ENCODE measurements at places on chromosomes 5 and 9.

DNA sequence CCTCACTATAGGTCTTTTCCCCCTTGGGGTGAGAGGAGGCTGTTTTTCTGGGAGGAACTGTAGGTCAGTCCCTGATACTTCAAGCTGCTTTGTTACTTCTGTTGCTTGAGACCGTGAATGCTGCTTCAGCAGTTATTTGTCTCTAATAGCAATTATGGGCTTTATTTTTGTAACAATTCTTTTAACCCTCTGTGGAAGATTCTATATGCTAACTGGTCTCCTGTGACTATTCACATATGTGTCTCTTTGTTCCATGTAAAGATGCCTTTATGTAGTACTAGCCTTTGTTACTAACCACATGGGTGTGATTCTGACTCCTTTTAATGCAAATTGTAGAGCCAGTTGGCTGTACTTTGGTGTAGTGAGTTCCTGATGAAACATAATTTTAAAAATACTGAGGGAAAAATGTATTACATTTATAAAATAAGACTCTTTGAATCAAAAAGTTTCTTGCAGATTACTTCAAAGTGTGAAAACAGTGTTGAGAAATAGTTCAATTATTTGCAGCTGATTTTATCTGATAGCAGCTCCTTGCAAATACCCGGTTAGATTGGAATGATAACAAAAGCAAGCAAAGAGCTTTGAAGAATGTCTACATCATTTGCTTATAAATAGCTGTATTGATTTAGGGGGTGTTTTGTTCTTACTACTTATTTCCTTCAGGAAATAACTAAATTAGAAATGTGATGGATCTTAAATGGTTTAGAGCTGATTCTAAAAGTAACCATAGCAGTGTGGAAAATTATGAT lies 46.6 kb downstream of the ANGPTL2 start:
- no peak for DNase-seq

- DNase-seq: no peak
These were observed 26.2 kb upstream of the LAMC3 start for GRCh38 chr9:130982636-130983358.

GRCh38 chr5:17910318-17910717 lies 276.1 kb downstream of the TAF11L14 start:
- DNase-seq: no peak

DNA sequence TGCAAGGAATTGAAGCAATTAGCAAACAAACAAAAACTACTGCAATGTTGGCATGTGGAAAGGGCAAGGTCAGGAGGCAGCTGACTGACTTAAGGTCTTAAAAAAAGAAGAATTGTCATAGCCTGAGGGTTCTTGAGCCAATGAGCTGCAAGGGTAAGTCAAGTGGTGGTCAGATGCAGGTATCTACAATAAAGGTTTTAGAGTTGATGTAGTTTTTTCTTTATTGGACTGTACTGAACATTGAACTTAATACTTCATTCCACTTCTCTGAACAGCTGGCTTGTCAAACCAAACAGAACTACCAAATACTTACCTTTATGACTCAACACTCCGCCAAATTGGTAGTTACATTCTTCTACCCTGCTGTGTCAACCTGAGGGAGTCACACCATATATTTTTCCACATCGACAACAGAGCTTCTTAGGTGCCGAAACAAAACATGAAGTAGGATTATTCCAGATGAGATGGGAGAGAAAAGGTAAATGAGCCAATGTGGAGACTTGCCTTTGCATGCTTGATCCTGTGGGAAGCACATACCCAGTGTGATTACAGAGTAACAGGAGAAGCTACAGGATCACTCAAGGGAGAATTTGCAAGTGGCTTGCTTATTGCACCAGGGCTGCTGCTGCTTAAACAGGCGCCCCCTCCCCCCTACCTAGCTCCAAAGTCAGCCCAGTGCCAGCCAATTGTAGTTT lies 35.3 kb downstream of the EQTN start:
- no peak for DNase-seq

DNA sequence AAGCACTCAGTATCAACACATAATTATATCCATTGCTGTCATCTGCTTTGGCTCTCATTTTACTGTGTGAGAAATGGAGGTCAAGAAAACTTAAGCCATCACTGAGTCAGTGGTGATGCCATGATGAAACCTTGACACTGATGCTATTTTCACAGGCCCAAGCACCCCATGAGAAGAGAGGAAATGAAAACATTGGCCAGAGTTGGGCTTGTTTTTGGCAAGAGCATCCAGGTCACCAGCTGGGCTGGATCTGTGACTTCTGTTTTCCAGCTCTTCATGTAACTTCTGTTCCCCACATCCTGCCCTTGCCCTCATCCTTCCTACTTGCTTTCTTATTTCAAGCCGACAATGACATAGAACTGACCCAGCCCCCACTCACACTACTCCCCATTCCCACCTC lies 10.0 kb downstream of the LCP2 start:
- DNase-seq: no peak

- no peak for DNase-seq
These were observed 596 bp downstream of the ENTREP1 start for GRCh38 chr9:69325409-69326212.

DNA sequence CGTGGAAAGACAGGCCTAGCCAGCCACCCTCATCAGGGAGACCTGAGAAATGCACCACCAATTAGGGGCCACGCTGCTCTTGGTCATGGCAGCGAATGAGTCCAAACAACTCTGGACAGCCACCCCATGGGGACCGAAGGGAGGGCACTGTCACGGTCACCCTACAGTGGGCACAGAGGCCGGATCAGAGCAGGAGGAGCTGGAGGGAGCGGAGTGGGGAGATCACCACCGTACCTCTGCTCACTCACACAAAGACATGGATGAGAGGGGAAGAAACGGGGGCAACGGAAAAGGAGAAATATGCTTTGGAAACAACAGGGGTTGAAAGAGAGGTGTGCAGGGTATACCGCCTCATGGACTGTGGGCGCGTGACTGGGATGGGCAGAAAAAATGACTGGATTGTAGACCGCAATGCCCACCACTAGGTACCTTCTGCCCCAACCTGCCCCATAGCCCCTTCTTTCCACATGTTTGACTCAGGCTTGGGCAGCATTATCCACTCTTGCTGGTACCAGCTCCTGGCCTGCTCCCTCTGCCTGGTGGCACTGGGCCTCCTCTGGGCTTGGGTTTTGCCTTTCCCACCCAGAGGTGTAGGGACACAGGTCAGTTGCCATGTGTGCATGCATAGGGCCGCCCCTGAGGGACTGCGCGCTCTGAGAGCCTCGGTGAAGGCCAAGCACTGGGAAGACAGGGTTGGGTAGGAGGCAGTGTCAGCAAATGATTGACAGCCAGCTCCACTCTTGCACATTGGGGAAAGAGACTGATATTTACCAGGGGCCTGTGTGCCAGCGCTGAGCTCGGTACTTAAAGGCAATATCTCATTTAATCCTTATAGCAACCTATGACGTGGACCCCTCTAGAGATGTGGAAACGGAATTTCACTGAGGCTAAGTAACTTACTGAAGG lies 76.6 kb downstream of the CRB2 start:
- DNase-seq: no peak

DNA sequence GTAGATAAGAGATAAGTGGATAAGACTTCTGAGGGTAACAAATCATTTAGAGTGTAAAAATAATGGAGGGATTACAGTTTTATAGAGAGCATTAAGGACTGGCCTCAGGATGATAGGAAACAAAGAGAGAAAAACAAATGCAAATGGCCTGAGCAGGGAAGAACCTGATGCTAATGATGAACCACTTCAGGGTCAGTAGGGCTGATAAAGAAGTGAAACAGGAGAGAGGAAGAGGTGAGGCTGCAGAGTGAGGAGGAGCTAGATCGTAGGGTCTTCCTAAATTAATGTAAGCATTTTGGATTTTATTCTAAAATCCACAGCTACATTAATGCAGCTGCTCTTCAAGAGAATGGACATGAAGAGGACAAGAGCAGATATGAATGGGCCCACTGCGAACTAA lies 698.0 kb upstream of the MEF2C start:
- DNase-seq: no peak

DNA sequence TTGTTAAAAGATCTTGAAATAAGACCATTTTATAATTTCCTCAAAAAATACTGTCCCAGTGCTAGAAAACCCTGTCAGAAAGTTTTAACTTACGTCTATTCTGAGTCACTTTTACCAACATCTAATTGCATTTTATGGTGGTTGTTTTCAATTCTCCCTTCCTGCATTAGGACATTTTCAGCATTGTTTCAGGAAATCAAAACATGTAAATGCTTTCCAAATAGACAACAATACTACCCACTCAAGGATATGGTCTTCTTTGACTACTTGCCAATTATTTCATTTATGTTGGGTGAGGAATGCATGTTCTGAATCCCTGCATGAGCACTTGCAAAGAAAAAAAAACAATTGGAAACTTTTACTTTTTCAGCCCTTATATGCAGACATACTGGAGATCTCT lies 284.6 kb upstream of the PDE4D start:
- no peak for DNase-seq

GRCh38 chr5:149485655-149486615 lies 65.3 kb downstream of the CSNK1A1 start:
- peak; percentile 6 for DNase-seq

GRCh38 chr5:94872526-94872925 lies 254.1 kb downstream of the SLF1 start:
- DNase-seq: peak; percentile 18

DNA sequence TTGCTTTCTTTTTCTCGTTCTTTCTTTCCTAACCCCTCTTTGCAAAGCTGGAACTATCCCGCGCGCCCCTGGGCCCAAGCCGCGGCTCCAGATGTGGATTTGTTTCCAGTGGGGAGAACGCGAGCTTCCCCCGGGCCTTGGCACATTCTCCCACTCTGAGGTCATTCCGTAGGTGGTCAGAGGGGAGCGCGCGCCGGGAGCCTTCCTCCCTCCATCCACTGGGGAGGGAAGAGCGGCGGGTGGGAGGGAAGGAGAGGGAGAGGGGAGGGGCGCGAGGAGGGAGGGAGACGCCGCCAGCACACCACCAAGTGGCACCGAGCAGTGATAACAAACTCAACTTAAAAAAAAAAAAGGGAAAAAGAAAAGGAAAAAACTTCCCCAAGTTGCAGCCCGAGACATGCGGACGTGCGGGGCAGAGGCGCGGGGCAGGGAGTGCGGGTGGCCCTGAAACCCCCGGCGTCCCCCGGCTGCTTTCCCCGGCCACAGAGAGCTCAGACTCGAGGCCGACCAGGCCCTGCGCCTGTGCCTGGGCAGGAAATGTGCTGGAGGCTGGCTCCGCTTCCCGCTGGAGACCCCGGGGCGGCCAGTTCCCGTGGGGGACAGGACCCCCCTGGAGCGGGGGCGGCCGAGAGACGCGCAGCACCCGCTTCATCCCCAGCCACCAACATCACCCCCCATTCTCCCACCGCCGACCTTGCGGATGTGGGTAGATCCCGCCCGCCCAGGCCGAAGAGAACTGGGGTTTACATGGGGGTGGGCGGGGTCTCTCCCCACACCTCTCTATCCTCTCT lies 3.1 kb downstream of the IER5L start:
- peak; percentile 14 for DNase-seq

- no peak for DNase-seq
These were observed 33.8 kb downstream of the ITK start for GRCh38 chr5:157214415-157214814.

DNA sequence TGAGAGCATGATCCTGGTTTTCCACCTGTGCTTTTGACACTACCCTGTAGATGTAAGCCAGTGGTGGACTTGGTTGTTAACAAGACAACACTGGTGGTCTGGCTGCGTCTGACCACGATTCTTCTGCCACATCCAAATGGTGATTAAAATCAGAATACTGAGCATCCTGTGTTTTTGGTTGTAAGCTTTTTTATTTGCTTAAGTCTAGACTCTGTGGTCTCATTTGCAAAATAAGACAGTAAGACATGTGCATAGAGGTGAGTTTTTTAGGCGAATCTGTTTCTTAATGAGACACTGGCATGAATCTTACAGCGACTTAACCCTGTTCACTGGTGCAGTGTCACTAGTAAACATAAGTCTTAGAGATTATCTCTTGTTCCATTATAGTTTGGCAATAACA lies 165.4 kb downstream of the ARHGEF28 start:
- DNase-seq: no peak

DNA sequence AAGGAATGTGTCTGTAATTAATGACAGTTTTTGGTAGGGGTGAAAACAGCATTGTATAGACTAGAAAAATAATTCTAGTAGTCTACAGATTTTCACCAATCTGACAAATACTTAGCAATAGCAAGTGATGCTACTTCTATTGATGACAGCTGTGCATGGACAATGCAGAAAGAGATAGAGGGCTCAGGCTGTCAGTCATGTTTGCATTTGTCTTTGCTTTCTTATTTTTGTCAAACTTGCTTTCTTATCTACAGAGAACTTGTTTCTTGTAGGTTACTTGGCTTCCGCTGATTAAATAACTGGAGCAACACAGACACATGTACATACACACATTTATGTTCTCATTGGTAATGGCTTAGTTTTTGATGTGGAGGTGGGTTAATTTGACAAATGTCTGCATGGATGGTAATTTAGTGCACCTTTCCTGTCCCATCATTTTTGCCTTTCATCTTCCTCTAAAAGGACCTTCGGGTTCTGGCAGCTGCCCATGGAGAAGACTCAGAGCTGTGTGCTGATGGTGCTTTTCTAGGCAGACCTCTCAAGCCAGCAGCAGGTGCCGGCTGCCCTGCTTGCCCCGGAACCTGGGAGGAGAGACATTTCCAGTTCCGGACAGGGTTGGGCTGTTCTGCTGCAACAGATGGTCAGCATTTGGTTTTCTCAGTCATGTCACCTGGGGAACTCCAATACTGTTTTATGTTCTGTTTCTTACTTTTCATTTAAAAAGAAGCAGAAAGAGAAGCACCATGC lies 28.8 kb downstream of the CAMK4 start:
- no peak for DNase-seq
